Stimulated activated CD8-positive, alpha-beta memory T cell treated with anti-CD3 and anti-CD28 coated beads, Interleukin-7, amount 100 ng/mL, for 48 hours (primary cell): ENCODE measurements at places on chromosomes 12 and 14.

DNA sequence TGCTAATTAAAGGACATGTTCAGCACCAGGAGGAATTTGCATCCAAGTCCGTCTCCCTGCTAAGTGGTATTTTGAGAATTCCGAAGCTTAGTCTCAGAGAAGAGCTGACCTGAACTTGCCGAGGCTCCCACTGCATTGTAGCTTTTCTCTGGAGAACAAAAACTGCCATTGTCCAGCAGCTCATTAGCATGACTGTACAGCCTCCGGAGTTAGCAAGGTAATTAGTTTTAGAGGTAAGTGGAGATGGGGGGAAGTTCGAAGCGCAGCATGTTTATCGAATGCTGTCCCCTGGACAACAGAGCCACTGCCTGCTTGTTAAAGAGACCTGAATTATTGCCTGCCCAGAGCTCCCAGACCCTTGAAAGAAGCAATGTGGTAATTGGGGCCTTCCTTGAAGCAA lies 160.3 kb upstream of the PELI2 start:
- no peak for DNase-seq

- DNase-seq: no peak
These were observed 36.9 kb upstream of the AP4S1 start for GRCh38 chr14:30988509-30988908.

DNA sequence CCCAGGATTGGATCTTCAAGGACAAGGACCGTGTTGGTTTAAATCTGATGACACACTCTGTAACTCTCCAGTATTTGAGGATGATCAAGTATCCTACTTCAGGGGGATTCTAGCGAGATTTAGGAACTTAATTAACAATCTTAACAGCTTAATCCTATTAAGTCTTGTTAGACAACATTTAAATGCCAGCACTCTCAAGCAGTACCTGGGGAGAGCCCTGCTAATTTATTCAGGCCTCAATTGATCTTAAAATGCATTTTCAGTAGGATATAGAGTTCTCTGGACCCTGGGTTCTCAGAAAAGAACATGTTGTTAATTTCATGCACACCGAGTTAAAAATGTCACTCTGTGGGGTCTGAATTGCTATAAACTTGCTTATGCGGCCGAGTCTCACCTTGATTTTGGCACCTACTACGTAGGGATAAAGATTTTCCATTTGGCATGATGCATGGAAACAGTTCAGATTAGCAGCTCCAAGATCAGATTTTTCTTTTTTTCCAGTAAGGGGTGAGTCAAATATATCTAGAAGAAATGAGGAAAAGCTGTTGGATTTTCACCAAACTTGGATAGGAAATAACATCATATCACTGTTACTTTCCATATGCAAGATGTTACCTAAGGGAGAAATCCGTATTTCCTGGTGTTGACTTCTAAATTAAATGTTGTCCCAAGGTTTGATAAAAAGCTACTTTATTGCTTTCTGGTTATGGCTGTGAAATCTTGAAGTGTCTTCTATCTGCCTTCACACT lies 76.1 kb downstream of the SLC24A4 start:
- DNase-seq: no peak

- no peak for DNase-seq
These were observed 45.8 kb downstream of the SINHCAF start for GRCh38 chr12:31280183-31280582.

DNA sequence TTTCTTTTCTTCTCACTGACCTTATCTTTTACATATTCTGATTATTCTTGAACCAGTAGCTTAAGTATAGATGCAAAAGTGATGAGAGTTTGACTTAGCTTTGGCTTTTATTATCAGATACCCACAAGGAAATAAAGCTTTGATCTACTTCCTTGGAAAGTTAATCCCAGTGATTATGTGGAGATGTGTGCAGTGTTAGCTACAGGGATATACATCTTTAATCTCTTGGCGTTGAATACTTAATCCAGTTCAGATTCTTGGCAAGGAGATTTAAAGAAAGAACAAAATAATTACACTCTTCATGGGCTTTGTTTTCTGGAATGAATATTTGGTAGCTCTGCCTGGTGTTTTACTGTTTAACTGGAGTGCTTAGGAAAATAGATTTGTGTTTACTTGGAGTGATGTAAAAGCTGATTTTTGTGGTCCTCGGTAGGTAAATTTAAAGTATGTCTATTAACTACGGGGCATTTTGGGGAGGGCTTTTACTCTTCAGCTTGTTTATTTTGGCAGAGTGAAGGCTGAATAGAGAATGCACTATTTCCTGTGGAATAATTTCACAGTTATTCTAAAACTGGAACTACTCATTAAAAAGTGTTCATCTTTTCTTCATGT lies 150.1 kb upstream of the LRIG3 start:
- DNase-seq: no peak

DNA sequence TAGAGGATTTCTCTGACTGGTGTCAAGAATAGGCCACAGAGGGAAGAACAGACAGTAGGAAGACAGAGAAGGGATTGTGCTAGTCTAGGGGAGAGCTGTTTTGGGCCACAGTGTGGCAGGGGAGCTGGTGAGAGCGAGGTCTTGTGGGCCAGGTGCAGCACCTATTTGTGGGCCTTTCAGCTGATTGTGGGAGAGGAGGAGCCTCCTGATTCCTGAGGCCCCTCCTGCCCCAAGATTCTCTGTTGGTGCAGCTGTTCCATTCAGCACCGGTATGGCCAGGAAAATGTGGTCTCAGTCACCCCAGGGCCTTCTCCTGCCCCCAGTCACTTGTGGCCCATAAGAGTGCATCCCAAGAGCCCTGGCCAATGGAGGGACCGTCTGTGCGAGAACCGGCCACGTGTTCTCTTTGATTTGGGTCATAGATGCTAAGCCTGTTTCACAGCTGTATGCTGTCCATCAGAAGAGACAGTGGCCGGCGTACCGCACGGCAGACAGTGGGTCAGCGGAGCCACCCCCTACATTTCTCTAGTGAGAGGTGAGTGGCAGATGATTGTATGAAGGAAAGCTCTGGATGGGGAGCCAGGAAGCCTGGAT lies 27.7 kb downstream of the TPCN1 start:
- DNase-seq: no peak

GRCh38 chr14:36975834-36976233 lies 196.6 kb downstream of the SLC25A21 start:
- no peak for DNase-seq

DNA sequence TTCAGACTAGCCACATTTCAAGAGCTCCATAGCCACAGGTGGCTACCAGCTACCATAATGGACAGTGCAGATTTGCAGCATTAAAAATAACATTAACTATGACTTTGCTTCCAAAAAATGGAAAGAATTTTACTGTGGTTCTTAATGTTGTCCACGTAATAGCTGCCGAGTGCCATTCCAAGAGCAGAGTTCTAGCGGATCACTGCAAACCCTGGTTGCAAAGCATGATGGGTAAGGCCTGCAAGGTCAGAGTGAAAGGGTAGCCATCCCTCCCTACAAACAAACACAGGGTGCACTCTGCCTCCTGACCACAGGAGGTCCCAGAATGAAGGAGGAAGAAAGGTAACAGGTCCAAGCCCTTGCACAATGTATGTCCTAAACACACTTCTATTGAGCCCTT lies 157.6 kb downstream of the DPF3 start:
- DNase-seq: no peak

GRCh38 chr14:41662780-41663472 lies 56.2 kb downstream of the LRFN5 start:
- DNase-seq: no peak

DNA sequence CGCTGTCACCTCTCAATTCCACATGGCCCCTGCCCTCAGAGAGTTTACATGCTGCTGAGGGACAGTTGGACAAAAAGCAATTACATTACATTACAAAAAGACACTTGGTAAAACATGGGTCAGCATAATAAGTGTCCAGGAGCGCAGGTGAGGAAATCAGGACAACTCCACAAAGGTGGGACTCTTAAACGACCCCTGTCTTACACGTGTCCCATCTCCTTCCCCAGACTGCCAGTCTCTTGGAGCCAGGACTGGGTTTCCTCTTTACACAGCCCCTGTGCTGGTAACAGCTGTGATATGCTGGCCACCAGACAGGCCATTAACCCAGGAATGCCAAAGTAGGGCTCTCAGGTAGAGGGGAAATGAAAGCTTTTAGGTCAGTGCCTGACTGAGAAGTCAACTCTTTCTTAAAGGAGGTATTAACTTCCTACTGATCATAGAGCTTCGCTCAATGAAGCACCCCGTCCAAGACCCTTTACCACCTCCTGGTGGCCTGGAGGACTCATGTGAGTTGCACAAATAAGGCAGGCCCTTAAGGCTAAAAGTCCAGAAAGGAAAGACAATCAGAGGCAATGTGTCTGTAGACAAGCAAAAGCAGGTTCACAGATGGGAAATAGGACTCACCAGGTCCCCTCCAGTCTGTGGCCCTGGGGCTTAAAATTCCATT lies 55.5 kb downstream of the ANO2 start:
- no peak for DNase-seq

DNA sequence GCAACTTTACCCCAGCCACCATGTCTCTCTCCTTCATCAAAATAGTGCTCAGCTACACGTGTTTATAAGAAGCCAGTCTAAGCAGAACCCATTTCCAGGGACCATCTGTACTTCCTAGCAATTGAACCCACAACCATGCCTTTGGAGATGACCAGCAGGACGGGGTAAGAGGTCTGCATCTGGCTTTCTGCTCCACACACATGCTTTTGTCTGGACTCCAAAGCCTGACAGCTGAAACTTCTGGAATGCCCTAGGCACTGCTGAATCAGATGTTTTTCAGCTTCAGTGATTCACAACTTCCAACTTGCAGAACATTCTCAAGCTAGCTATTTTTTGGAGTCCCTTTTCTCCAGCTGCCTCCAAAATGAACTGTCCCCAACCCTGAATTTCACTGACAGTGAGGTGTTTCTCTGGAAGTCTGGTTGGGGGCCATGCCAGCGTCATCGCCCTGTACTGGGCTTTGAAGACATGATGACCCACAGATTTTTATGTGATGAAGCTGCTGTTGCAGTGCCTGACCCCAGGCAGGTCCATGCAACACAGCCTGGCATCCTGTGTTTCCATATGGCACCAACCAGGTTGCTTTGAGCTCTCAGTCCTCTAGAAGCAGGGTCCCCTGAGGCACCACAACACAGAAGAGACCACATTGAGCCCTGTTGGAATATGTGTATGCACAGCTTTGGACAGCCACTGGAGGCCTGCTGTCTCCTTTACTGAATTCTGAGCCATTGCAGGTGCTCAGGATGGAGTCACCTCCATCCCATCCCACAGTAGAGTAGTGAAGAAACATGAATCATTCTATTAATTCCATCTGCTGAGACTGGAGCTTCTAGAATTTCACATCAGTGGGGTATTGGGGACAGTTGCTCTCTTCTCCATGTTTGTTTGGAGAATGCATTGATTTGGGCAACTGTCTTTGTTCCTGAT lies 80.2 kb downstream of the NUAK1 start:
- DNase-seq: no peak

DNA sequence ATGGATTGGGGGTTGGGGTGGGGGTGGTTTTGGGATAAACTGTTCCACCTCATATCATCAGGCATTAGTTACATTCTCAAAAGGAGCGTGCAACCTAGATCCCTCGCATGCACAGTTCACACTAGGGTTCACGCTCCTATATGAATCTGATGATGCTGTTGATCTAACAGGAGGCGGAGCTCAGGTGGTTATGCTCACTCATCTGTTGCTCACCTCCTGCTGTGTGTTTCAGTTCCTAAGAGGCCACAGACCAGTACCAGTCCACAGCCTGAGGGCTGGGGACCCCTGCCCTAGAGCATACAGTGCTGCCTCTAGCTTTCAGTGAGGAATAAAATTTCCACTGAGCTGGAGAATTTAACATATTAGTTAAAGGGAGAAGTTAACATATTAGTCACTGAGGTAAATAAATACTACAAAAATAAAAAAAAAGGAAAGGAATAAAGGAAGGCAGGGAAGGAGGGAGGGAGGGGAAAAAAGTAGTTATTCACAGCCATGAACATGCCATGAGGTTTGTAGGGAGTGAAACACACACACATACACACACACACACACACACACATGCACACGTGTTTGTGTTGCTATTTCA lies 612.7 kb upstream of the TBX3 start:
- DNase-seq: no peak

DNA sequence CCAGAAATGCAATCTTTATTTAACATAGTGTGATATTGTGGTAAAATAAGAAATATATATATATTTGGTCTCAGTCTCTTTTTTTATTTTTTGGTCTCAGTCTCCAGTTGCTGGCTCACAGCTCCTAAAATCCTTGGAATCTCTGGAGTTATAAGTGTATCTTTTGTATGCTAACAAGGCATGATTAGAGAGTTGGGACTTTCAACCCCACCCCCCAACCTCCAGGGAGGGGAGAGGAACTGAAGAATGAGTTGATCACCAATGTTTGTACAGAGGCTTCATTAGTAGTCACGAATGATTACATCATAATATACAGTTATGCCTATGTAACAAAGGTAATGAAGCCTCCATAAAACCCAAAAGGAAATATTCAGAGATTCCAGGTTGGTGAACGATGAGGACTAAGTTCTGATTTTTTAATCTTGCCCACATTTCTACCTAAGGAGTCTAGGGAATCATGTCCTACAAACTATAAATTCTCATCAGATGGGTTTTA lies 22.8 kb upstream of the LALBA start:
- no peak for DNase-seq

- DNase-seq: no peak
These were observed 112.3 kb upstream of the AMIGO2 start for GRCh38 chr12:47192051-47192450.

DNA sequence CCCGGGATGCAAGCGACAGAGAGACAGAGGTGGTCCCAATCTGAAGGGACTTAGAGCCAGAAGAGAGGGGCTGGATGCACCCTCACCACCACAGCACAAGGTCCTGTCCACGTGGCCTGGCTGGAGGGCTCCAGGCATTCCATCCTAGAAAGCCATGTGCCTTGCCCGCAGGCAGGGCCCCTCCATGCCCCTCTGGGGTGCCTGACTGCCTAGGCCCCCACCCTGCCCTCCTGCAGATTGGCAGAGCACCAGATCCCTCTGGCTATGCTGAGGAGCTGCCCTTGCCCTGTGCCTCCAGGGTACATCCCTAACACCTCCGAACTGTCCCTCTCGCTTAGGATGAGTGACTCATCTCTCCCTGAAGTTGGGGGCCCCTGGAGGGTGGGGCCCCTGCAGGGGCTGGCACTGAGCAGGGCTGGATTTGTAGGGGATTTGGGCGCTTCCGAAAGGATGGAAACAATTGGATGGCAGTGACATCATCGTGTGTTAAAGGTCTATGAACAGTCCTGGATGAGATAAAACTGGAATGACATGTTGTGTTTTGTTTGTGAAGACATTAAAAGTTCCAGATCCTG lies 50.9 kb downstream of the CHGA start:
- DNase-seq: no peak

- DNase-seq: no peak
These were observed 10.5 kb downstream of the ARHGEF25 start for GRCh38 chr12:57621497-57622292.

GRCh38 chr14:23729720-23730387 lies 93.7 kb downstream of the DHRS2 start:
- no peak for DNase-seq
